Right atrium auricular region (tissue), 2 donors: ENCODE measurements at places on chromosomes 5 and 9. TPM values are rescaled to one million over a fixed set of nuclear protein-coding genes. Genes with fewer than 3 reads are reported as not detected.

GRCh38 chr9:27787891-27788290 lies 214.6 kb upstream of the C9orf72 start:
- DNase-seq, result no peak
- H3K27me3 ChIP-seq, result no peaks in the 10 kb centered on the region
- no peak overlapping the region for H3K27ac ChIP-seq
- no peaks in the 10 kb centered on the region for H3K36me3 ChIP-seq
- H3K4me3 ChIP-seq, result no peak overlapping the region
- no peaks in the 10 kb centered on the region for H3K4me1 ChIP-seq

Gene PCDHA9
- 0.04 TPM for total RNA-seq

- H3K36me3 ChIP-seq, result no peaks in the 10 kb centered on the region
- no peak overlapping the region for H3K27ac ChIP-seq
- H3K4me1 ChIP-seq, result no peaks in the 10 kb centered on the region
- H3K4me3 ChIP-seq, result no peak overlapping the region
These were observed 55.3 kb downstream of the HMCN2 start for GRCh38 chr9:130320723-130321481.

DNA sequence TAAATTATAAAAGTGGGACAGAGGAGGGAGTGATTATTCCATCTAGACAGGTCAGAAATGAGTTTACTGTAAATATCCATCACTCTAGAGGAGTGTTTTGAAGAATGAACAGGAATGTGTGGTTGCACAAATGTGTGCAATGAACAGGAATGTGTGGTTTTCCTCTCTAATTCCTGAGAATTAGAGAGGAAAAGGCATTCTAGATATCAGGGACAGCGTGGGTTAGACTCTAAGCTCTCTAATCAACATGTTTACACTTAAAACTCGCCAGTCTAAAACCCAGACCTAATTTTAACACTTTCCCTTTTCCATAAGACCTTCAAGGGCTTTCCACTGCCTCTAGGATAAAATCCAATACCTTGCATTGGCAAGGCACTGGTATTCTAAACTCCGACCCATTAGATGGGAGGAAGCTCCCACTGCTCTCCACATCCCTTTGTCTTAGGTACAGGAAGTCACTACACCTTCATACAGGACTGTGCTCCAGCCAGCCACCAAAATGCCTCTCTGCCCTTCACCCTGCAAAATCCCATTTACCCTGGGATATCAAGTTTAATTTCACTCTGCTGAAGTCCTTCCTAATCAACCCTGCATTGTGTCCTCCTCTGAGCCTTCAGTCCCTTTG lies 67.9 kb downstream of the NFIB start:
- H3K4me1 ChIP-seq, result no peaks in the 10 kb centered on the region
- no peak overlapping the region for H3K4me3 ChIP-seq
- H3K36me3 ChIP-seq, result no peaks in the 10 kb centered on the region
- no peak overlapping the region for H3K27ac ChIP-seq
- DNase-seq, result no peak
- no peaks in the 10 kb centered on the region for H3K27me3 ChIP-seq

DNA sequence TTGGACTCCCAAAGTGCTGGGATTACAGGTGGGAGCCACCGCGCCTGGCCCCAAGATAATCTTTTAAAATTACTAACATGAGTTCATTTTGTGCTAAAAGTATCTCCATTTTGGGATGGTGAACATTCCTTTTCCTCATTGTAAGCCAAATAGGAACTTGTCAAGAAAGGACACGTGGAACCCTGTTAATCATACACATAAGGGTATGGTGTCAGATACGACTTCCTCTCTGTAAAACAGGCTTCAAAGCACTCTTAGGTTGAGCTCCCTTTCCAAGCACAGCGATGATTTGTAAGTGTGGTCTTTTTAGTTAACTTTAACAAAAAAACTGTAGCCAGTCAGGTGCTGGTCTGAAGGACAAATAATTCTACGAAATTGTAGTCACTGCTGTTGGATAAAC lies 132.7 kb downstream of the UNC13B start:
- DNase-seq, result no peak
- peaks cover 4% of the 10 kb centered on the region for H3K36me3 ChIP-seq
- H3K4me3 ChIP-seq, result no peak overlapping the region
- no peaks in the 10 kb centered on the region for H3K4me1 ChIP-seq
- no peaks in the 10 kb centered on the region for H3K27me3 ChIP-seq

DNA sequence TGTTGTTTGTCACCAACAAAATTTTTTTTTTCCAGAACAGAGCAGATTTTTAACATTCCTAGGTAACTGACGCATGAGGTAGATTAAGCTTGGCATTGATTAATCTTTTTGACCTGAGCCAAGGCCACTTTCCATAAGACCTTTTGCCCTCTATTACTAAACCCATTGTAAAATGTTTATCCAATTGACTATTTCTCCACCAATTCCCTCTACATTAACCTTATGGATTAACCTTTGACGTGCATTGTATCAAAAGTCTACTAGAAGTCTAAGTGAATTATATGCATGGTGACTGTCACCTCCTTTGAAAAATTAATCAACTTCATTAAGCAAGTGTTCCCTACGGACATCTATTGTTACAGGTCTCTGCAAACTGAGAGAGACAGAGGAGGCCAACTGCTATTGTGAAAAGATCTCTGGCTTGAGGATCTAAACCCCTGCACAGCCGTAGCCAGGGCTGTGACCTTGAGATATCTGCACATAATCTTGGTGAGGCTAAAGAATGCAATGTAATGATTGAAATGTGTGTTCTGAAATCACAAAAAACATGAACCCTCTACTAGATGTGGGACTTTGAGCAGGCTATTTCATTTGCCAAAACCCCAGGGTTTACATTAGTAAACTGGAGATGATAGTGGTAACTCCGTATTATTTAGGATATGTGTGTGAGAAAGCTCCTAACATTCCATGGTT lies 632.2 kb downstream of the TLR4 start:
- H3K4me3 ChIP-seq, result no peak overlapping the region
- H3K4me1 ChIP-seq, result no peaks in the 10 kb centered on the region
- H3K27ac ChIP-seq, result no peak overlapping the region

Gene ADAMTSL1
- 3.8 TPM for total RNA-seq

GRCh38 chr9:110526426-110526825 lies 53.1 kb downstream of the SVEP1 start:
- no peaks in the 10 kb centered on the region for H3K36me3 ChIP-seq
- H3K4me1 ChIP-seq, result no peaks in the 10 kb centered on the region
- no peak overlapping the region for H3K27ac ChIP-seq
- no peak for DNase-seq
- H3K27me3 ChIP-seq, result no peaks in the 10 kb centered on the region

Gene FRMD3
- 77.5 TPM for total RNA-seq

Gene CDO1
- 66.0 TPM for total RNA-seq

GRCh38 chr9:76664120-76664519 lies 100.1 kb upstream of the PCA3 start:
- H3K4me3 ChIP-seq, result no peak overlapping the region
- H3K4me1 ChIP-seq, result no peaks in the 10 kb centered on the region

DNA sequence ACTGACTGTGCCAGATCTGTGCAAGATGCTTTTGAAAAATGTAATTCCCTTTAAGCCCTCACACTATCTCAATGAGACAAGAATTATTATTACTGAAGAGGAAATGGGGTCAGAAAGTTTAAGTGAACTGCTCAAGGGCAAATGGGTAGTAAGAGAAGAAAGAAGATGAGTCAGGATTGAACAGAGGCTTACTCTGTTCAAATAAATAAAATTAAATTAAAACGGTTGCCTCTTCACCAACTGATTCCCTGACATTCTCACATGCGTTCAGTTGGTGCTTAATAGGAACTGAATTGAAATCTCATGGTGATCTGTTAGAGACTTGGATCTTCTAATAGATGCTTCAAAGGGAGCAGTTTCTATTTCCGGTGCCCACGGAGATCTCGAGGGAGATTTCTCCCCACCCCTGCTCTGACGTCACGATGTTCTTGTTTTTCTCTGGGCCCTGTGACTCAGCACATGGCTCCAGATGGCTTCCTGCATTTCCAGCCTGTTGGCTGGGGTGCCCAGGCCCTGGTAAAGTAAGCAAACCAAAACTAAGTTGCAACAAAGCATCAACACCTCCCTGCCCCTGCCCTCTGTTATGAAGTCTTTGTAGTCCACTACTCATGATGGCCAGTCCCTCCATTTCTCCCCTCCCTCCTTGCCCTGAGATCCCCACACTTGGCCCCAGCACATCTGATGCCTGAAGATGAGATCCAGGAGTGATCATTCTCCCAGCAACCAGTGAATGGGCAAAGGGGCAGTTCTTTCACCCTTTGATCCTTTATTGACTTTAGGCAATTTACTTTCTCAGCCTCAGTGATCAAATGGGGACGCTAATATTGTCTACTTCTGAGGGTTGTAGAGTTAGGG lies 106.1 kb upstream of the CPEB4 start:
- H3K27ac ChIP-seq, result peak overlapping the region; percentile 44
- no peaks in the 10 kb centered on the region for H3K27me3 ChIP-seq
- H3K4me1 ChIP-seq, result peaks cover 22% of the 10 kb centered on the region
- no peak overlapping the region for H3K4me3 ChIP-seq
- peak; percentile 91 for DNase-seq

DNA sequence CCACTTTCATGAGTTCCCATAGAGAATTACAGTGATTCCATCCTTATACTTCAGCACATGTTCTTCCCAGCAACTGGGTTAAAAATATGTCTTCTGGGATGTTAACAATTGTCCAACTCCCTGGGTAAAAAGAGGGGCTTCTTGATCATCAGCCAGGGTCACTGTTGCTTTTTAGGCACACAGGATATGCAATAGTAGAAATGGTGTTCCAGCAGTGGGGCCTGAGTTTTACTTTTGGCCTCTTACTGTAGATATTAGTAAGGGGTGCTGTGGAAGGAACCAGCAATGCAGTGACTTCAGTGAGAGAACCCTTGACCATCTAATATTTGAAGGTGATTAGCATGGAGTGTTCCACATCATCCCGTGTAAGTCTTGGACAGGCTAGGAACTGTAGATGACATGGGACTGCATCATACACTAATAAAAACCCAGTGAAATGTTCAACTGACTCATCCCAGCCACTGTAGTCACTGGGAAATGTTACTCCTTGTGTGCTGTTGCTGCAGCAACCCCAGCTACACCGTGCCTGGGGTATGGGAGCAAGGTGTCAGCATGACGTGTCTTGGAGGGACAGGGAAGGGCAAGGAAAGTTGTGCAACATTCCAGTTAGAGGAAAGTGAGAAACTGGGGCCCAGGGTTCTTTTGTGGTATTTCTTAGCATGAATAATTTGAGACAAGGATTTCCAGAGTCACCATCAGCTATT lies 610.9 kb downstream of the RAB3C start:
- no peaks in the 10 kb centered on the region for H3K36me3 ChIP-seq
- no peaks in the 10 kb centered on the region for H3K27me3 ChIP-seq
- no peak overlapping the region for H3K27ac ChIP-seq
- no peak overlapping the region for H3K4me3 ChIP-seq
- H3K4me1 ChIP-seq, result no peaks in the 10 kb centered on the region

Gene PCDHGB4
- 6.4 TPM for total RNA-seq

DNA sequence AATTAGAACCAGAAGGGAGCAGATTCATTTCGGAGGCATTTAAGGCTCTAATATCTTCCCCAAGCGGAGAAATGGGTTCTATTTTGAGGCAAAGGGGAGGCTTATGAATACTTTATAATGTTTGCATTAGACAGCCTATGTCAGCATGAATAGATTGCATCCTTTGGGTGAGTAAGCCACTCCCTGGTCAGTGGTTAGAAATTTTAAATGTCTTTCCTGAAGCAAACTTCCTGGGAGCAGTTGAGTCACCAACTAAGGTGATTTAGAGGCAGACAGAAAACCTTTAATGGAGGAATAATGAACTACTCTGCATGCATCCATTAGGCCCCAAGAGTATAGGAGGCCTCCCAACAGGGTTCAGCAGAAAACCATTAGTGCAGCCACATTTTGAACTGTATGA lies 204.9 kb downstream of the ELAVL2 start:
- H3K4me1 ChIP-seq, result no peaks in the 10 kb centered on the region
- H3K36me3 ChIP-seq, result no peaks in the 10 kb centered on the region
- H3K27ac ChIP-seq, result no peak overlapping the region
- no peaks in the 10 kb centered on the region for H3K27me3 ChIP-seq
- H3K4me3 ChIP-seq, result no peak overlapping the region

DNA sequence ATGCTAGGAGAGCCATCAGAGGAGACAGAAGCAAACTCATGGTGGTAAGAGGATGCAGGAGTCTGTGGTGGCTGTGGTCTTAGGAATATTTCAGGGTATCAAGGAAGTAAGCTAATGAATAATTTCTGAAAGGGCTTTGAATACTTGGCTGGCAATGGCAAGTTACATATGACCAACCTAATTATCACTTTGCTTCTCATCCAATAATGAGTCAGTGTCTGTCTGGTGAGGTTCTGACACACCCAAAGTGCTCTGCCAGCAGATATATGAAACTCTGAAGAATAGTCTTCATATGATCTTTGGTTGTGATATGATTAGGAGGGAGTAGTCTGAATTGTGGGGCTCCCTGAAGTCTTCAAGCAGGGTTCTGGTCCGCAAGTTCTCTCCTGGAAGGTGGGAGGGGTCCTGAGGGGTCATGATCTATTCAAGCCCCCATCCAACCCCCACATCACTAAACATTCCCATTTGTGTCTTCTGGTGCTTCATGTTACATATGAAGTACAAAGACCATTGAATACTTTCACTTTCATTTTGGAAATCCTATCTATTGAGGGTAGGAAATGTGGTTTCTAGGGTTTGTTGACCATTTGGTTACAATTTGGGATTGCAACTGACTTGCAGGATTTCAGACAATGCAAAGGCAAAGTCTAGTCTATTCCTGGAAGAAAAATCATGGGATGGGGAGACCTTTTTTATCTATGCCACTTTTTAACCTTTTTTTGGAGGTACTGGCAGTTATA lies 199.9 kb upstream of the CDKN2B start:
- H3K27me3 ChIP-seq, result no peaks in the 10 kb centered on the region
- H3K36me3 ChIP-seq, result no peaks in the 10 kb centered on the region
- H3K27ac ChIP-seq, result no peak overlapping the region
- no peak overlapping the region for H3K4me3 ChIP-seq

DNA sequence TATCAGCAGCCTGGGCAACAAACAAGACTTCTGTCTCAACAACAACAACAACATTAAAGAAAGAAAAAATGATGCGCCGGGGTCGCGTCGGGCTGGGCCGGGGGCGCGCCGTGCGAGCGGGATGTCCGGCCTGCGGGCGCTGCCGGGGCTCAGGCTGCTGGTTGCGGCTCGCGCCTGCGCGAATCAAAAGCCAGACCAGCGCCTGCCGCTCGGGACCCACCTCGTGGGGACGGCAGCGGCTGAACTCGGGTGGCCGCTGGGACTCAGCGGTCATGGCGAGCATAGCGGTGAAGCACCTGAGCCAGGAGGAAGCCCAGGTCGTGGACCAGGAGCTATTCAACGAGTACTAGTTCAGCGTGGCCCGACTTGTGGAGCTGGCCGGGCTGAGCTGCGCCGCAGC lies 11.9 kb upstream of the NHP2 start:
- no peak overlapping the region for H3K4me3 ChIP-seq
- H3K36me3 ChIP-seq, result no peaks in the 10 kb centered on the region
- no peak for DNase-seq
- no peak overlapping the region for H3K27ac ChIP-seq

DNA sequence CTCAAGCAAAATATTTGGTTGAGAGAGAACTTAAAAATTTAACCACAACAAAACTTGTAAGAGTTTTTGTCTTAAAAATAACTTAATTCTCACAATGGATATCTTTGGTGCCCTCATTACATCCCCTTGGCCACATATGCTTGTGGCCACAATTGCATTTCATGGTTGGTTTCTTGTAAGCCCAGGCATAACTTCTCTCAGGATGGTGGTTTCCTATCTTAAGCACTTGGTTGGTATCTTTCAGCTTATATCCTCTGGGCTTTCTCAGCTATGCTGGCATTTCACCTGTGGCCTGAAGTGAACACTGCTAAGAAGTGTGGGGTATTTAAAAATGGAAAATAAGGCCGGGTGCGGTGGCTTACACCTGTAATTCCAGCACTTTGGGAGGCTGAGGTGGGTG lies 212.4 kb upstream of the MEF2C start:
- no peaks in the 10 kb centered on the region for H3K36me3 ChIP-seq
- no peak overlapping the region for H3K27ac ChIP-seq
- H3K4me1 ChIP-seq, result no peaks in the 10 kb centered on the region
- DNase-seq, result no peak
- no peak overlapping the region for H3K4me3 ChIP-seq
